ENCODE measurements at places on chromosomes 16 and 17.

- no peak for DNase-seq
Measured at GRCh38 chr16:84800158-84800978, 19.4 kb upstream of the CRISPLD2 start.

- DNase-seq, result peak; percentile 19
Measured at GRCh38 chr17:34171245-34171818, 83.8 kb upstream of the CCL2 start.

- DNase-seq, result no peak
Measured at GRCh38 chr16:73778887-73779286, 517.7 kb upstream of the PSMD7 start.

GRCh38 chr16:72286936-72287620, 115.1 kb upstream of the PMFBP1 start:
- DNase-seq, result no peak

DNA sequence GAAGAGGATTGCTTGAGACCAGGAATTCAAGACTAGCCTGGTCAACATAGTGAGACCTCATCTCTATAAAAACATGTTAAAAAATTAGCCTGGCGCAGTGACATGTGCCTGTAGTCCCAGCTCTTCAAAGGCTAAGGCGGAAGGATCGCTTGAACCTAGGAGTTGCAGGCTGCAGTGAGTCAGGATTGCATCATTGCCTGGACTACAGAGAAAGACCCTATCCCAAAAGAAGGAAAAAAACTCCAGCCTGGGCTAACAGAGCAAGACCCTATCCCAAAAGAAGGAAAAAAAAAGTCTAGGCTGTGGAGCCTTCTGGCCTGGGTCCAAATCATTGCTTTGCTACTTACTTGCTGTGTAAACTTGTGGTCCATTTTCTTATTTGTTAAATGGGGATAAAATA, 4.9 kb downstream of the CCP110 start:
- DNase-seq, result no peak

DNA sequence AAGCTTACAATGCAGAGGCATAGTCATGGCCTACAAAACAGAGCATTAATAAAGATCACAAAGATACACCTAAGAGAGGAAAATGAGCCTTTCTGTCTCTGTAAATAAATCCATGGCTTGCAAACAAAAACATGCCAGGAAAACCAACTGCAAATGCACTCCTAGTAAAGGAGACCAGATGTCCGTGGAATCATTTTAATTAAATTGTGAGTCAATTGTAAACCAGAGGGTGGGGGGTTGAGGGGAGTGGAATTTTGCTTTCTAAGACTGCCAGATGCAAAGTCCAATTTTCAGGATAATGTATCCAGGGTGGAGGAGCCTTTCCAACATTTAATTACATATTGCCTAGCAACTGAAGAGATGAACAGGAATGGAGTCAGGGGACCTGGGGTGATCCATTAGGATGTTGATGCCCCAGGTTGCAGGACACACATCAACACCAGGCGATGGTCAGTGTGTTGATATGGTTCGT, 390.3 kb upstream of the CCL2 start:
- no peak for DNase-seq

- DNase-seq, result no peak
Measured at GRCh38 chr17:13740686-13741085, 139.0 kb upstream of the HS3ST3A1 start.

DNA sequence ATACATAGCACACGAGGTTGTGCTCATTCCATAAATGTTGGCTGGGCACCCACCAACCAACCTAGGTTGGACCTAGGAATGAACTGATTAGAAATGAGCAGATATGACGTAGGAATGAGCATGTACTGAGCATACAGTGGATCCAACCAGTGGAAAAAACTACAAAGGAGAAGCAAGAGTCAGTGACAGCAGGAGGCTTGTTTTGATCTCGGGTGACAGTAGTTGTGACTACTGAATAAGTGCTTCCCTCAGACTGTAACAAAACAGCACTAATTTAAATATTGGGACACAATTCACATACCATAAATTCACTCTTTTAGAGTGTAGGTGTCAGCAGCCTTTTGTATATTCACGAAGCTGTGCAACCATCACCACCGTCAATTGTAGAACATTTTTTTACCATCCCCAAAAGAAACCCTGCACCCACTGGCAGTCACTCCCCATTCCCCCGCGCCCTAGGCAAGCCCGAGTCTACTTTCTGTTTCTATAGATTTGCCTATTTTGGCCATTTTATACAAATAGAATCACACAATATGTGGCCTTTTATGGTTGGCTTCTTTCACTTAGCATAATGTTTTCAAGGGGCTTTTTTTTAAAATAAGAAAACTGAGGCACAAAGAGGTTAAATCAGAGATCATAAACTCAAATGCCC, 7.0 kb downstream of the VAC14 start:
- no peak for DNase-seq

DNA sequence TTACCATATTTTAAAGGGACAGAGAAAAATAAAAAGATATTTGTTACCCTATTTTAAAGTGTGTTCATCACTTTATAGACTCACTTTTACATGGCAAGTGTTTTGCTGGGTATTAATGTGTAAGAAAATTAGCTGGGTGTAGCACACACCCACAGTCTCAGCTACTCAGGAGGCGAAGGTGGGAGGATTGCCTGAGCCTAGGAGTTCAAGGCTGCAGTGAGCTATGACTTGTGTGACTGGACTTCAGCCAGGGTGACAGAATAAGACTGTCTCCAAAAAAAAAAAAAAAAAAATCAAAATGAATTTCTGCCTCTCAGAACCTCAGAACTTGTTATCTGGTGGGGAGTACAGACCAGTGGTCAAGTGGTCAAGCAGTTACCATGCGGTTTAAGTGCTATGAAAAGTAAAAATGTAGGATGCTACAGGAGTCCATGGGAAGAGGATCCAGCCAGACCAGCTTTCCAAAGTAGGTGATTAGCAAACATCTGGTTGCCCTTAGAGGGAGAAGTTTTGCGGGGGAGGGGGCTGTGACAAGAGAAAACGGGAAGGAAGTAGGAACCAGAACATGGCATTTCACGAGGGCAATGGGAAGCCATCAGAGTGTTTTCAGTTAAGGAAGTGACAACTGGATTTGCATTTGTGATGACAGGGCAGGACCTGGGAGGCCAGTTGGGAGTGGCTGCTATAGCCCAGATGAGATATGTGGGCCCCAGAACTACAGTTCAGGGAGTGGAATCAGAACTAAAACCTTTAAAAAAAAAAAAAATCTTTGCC, 13.9 kb downstream of the CNEP1R1 start:
- DNase-seq, result no peak

GRCh38 chr16:50964491-50964890, 186.6 kb downstream of the SALL1 start:
- DNase-seq, result no peak
